Brain microvascular endothelial cell (primary cell): ENCODE measurements at places on chromosomes 5 and 9.
A peak's percentile ranks its signal among the peaks of the same experiment; 100 is the strongest.

DNA sequence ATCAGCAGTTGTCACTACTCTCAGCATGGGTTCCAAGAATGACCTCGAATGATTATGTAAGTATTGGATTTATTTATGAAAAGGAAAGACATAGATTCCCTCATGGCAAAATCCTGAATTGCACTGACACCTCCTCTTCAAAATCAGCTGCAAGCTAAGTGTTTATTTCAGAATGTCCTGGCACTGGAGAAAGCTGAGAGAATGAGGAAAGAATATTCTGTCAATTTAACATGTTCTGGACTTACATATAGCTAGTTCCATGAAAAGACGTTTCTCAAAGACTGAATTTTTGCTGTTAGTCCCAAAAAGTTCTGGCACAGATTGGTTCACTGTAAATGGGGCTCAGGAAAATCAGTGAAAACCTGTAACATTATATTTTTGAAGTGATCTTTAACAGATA lies 120.3 kb downstream of the NREP start:
- DNase-seq, result no peak

GRCh38 chr9:118761016-118761790 lies 608.0 kb downstream of the BRINP1 start:
- no peak for DNase-seq

GRCh38 chr9:64128572-64128971 lies 1156.4 kb downstream of the FOXD4L5 start:
- DNase-seq, result no peak

- DNase-seq, result no peak
Observed at GRCh38 chr5:14686517-14686916, 22.0 kb downstream of the OTULIN start.

- peak; percentile 48 for DNase-seq
Observed at GRCh38 chr5:76766746-76767145, 50.8 kb downstream of the F2R start.

DNA sequence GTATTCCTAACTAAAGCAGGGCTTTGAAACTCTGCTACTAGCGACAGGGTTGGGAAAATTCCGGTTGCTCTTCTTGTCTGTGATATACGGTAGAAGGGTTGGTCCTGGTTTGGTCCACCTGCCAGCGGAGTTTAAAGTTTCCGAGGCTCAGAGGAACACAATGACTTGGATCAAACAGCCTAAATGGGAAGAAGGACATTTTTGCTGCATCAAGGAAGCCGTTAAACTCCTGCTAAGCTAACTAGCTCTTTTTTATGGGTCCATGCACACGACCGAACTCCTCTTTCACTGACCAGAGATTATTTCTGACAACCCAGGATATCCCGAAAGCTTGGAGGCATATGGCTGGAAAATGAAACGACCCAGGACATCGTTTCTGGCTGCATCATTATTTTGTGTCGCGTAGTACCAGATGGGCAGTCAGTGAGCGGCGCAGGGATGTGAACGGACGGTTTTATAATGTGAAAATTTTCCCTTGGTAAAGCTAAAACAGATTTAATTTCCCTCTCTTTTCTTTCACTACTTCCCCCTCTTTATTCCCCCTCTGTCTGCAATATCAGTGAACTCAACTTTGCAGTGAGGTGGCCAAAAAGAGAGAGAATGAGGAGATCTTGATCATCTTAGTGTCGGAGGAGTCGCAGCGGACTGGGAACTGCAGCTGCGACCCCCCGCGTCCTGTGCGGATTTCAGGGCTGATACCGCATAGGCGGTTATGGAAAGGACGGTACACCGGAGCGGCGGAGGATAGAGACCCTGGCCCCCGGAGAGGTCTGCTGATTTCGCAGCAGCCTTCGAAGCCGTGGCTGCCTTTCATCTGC lies at the start of gene LURAP1L:
LURAP1L (plus strand) TSS at position 160 of the 818 bp plus-strand sequence. CDS start 696 bp downstream, outside the sequence.
- DNase-seq, result peak; percentile 61

GRCh38 chr5:162719720-162720119 lies 652.1 kb downstream of the GABRG2 start:
- DNase-seq, result no peak

DNA sequence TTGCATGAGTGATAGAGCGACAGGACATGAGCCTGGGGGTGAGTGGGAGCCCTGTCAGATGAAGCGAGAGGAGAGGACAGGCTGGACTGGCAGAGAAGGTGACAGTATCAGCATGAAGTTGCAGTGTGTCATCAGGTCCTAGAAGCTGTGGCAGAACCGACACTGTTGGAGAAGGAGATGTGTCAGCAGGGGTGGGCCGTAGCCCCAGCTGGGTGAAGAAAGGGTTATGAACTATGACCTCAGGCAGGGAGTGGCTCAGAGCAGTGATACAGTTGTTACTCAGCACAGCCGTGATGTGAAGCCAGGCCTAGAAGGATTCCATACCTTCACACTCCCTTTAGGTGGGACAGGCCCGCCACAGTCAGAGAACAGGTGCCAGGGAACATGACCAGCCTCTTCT lies 7.6 kb downstream of the PCYOX1L start:
- no peak for DNase-seq
